Epithelial cell of alveolus of lung (primary cell): ENCODE measurements at places on chromosomes 1 and 21. TPM values are rescaled to one million over a fixed set of nuclear protein-coding genes. Genes with fewer than 3 reads are reported as not detected.

Gene NADK
- total RNA-seq: 38.8 and 45.2 TPM in 2 replicates

Gene SYDE2
- 3.0 and 3.1 TPM in 2 replicates for total RNA-seq

Gene ANGPTL7
- not detected in 2 replicates for total RNA-seq

Gene LRRC39
- 0.24 TPM in 1 of 2 replicates, not detected in the other for total RNA-seq

Gene CFHR3
- 0.24 TPM in 1 of 2 replicates, not detected in the other for total RNA-seq

Gene NTRK1
- total RNA-seq: under 0.01 and 0.56 TPM in 2 replicates

Gene NBPF15
- total RNA-seq: 17.2 and 25.6 TPM in 2 replicates

Gene ARHGEF16
- total RNA-seq: 0.08 and 1.2 TPM in 2 replicates

Gene FAM163A
- total RNA-seq: 0.26 TPM in 1 of 2 replicates, not detected in the other

Gene ATP1A2
- 0.24 and 1.0 TPM in 2 replicates for total RNA-seq

Gene FLG2
- total RNA-seq: not detected in 2 replicates

Gene SHISA4
- total RNA-seq: 23.3 and 38.6 TPM in 2 replicates

Gene KLF17
- total RNA-seq: not detected in 2 replicates

Gene FBXO44
- 9.3 and 20.0 TPM in 2 replicates for total RNA-seq

Gene NID1
- 109 and 336 TPM in 2 replicates for total RNA-seq

Gene KRTAP21-2
- total RNA-seq: not detected in 2 replicates

Gene OR2T2
- total RNA-seq: not detected in 2 replicates

Gene LCE1E
- total RNA-seq: not detected in 2 replicates

Gene CHIA
- not detected in 2 replicates for total RNA-seq

Gene DMRTA2
- total RNA-seq: under 0.01 TPM in 1 of 2 replicates, not detected in the other

Gene CD247
- not detected in 2 replicates for total RNA-seq

Gene C1orf116
- 0.40 and 2.3 TPM in 2 replicates for total RNA-seq

Gene SLAMF7
- 0.78 and 2.7 TPM in 2 replicates for total RNA-seq

Gene AKNAD1
- 0.78 TPM in 1 of 2 replicates, not detected in the other for total RNA-seq
